ENCODE measurements at places on chromosomes 2 and 18. TPM values are rescaled to one million over a fixed set of nuclear protein-coding genes. Genes with fewer than 3 reads are reported as not detected.

GRCh38 chr18:77135339-77136075 is 2.9 kb upstream of the MBP start:
- DNase-seq: no peak

The PDE6D gene
- 23.8 TPM for polyA plus RNA-seq

- DNase-seq: no peak
Measured at GRCh38 chr2:158688721-158689120, 106.4 kb upstream of the DAPL1 start.

DNA sequence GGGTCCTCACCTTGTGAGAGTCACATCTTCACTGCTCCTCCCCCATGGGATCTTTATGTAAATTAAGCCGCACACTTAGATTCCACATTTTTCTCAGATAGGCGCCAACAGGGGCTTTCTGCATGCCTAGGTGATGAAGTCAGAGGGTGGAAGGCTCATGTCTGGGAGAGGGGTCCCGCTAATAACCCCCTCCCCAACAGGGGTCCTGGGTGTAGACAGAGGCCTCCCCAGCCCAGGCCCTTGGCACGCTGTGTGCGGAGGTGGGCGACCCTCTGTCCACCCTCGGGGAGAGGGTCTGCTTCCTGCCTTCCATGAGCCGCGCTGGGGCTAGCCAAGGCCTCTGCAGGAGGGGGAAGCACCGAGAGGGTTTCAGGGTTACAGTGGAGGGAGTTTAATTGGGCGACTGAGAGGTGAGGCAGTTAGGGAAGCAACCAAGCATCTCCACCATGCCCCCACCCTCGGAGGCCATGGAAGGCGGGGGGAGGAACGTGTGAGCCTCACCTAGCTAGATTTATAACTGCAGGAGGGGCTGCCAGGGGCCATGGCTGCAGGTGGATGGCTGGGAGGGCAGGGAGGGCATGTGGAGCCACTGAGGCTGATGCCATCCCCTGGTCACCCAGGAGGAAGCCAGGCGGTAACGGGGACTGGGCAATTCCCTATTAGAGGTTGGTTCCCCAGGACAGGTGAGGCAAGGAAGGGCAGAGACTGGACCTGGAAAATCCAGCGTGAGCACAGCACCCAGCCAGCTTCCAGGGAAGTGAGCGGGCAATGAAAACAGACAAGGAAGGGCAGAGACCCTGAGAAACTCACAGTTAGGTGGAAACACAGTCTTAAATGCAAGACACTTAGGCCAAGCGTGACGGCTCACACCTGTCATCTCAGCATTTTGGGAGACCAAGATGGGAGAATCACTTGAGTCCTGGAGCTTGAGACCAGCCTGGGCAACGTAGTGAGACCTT is 7.7 kb upstream of the PXDN start:
- DNase-seq: no peak

GRCh38 chr2:237260686-237261085 is 153.3 kb downstream of the COL6A3 start:
- no peak for DNase-seq

DNA sequence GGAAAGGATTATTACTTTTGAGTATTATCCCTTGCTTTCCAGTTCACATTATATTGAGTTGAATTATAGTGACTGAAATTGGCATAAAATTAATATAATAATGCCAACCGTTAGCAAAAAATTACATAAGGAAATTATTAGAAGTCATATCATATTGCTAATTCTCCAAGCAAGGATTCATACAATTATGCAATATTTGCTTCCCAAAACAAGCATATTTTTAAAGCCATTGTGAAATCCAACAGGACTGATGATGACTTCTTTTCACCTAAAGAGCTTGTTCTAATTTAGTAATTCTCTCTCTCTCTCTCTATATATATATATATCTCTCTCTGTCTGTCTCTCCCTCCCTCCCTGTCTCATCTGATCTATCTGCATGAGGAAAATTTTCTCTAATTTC is 283.5 kb downstream of the DSEL start:
- no peak for DNase-seq

GRCh38 chr2:24935145-24935544 is 15.1 kb upstream of the ADCY3 start:
- DNase-seq: no peak

- DNase-seq: no peak
Measured at GRCh38 chr2:25068217-25068616, 26.3 kb downstream of the EFR3B start.

The KCNK3 gene
- polyA plus RNA-seq: 1.4 TPM

DNA sequence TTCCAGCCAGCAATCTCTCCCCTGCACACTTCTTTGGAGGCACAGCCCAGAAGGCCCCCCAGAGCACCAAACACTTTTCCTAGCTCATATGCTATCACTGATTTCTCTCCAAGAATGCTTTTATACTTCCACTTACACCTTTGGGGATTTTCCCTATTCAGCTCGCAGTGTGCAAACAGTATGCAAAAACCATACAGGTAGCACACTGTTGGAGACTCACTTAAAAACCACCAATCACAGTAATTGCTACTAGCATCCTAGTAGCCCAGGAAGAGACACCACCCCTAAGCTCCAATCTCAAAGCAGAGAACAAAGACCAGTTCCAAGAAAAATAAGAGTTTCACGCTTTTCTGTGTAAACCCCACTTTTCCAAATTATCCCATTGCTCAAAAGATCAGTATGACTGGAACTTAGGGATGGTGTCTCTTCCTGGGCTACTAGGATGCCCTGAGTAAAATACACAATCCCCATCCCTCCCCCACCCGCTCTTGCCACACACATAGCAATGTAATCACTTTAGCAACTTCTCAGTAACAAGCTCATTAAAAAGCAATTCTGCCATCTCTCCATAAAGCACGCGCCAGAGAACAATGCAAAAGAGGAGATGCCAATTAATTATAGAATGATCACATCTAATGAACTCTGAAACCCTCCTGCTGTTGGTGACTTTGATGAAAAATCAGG is 43.0 kb downstream of the KLF7 start:
- DNase-seq: no peak

The LNPK gene
- 32.9 TPM for polyA plus RNA-seq

The NIFK gene
- 53.5 TPM for polyA plus RNA-seq

- no peak for DNase-seq
Measured at GRCh38 chr2:216685327-216685875, 9.9 kb downstream of the IGFBP5 start.

GRCh38 chr2:162768656-162769055 is 69.9 kb downstream of the KCNH7 start:
- DNase-seq: peak; percentile 66

GRCh38 chr2:130729322-130730299 is 741 bp downstream of the GPR148 start:
- no peak for DNase-seq

DNA sequence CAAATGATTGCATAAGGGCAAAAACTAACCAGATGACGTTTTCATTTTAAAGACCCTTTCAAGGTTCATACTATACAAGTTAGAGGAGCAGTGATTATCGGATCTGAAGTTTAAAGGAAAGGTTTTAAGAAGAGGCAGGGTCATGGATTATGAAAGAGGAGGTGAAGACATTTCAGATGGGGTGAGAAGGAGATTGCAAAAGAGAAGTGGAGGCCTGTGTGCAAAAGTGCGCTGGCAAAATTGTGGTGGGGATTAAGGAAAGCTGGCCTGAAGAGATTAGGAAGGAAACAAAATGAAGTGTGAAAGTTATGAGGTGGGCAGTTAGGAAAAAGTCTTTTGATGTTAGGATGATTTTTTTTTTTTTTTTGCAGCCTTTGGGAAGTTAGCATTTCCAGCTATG is 935.7 kb upstream of the FAM98A start:
- DNase-seq: no peak

GRCh38 chr2:99779276-99779675 is 289.5 kb upstream of the REV1 start:
- no peak for DNase-seq

- no peak for DNase-seq
Measured at GRCh38 chr2:3433776-3434400, 54.4 kb downstream of the TRAPPC12 start.

The GPC1 gene
- polyA plus RNA-seq: 62.2 TPM

The ONECUT2 gene
- 0.01 TPM for polyA plus RNA-seq

The ANXA4 gene
- 28.1 TPM for polyA plus RNA-seq

DNA sequence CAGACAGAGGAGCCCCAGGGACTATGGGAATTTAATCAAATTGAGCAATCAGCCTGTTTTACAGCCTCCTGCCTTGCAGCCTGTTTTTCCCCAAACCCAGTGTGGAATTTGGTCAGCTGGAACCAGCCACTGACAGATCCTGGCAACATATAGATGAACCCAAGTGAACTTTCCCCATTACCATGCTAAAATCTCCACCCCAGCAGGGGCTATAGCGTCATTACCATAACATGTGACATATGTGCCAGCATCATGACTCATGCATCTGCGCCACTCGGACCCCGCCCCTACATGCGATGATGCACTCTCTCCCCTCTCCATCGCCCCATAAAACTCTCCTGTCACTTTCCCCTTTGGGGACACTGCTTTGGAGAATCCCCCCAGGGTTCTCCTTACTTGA is 17.3 kb upstream of the FEZ2 start:
- DNase-seq: peak; percentile 29

All from muscle of back (tissue), 13 donors.